ENCODE measurements at places on chromosomes 1 and 21. TPM values are rescaled to one million over a fixed set of nuclear protein-coding genes. Genes with fewer than 3 reads are reported as not detected.
A peak's percentile ranks its signal among the peaks of the same experiment; 100 is the strongest.

The S100A9 gene
- 232 TPM for total RNA-seq

The RTCA gene
- total RNA-seq = 41.0 TPM

The ASTN1 gene
- 35.2 TPM for total RNA-seq

The OR2T10 gene
- not detected for total RNA-seq

DNA sequence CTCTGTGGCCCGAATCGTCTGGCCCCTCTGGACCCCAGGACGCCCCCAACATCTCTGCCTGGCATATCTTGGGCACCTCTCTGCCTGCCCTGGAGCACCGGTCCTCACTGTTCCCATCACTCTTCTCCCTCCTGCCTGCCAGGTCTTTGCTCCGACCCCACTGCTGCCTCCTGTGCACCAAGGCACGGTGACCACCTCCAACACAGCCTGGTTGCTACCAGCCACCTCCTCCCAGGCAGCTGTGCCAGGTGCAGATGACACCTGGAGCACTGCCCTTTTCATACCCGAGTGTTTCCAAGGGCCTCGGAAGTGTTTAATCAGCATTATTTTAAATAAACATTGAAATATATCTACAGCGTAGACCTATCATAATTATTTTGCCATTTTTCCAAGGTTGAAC, 31.3 kb downstream of the PKNOX1 start:
- no peak for DNase-seq

- DNase-seq = no peak
These were observed 5.7 kb downstream of the DNAJC11 start for GRCh38 chr1:6695868-6696267.

- no peak for DNase-seq
These were observed 420.4 kb upstream of the BEND5 start for GRCh38 chr1:49197081-49197480.

- DNase-seq = no peak
These were observed 40.2 kb downstream of the RGS2 start for GRCh38 chr1:192849011-192849410.

- DNase-seq = no peak
These were observed 415.5 kb downstream of the NUF2 start for GRCh38 chr1:163737261-163737660.

GRCh38 chr1:241645199-241645598, 5.0 kb upstream of the CHML start:
- peak; percentile 55 for DNase-seq

GRCh38 chr1:245279346-245279745, 124.6 kb downstream of the KIF26B start:
- no peak for DNase-seq

DNA sequence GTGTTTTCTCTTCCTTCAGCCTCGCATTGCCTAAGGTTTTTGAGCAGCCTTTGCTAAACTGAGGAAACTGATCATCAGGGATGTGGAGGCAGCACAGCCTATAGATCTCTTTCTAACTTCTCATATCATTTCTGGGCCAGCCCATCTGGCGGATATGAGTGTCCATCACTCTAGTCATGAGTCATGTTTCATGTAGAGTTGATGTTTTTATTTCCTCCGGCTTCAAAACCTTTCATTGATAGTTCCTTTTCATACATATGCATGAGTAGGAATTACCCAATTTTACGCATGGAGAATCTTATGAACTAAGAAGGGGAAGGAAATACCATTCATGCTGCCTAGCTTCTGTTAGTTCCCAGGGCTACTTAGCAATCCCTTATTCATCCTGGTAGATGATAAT, 66.3 kb downstream of the SPATA46 start:
- no peak for DNase-seq

- no peak for DNase-seq
These were observed 20.4 kb upstream of the CCDC27 start for GRCh38 chr1:3731583-3732433.
